Stimulated activated naive CD4-positive, alpha-beta T cell (primary cell): ENCODE measurements at places on chromosomes 1 and 21.

DNA sequence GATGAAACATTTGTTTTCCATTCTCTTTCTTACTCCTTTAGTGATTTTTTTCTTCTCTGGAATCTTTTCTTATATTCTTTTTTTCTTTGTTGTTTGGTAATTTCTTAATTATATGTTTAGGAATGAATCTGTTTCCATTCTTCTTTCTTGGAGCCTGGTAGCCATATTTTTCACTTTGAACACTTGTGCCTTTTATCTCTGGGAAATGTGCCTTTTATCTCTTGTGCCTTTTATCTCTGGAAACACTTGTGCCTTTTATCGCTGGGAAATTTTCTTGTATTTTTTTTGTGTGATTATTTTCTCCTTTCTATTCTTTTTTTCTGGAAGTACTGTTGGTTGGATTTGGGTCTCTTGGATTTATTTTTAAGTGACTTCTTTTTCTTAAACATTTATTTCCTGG is 118.2 kb downstream of the LEPR start:
- no peak for DNase-seq

GRCh38 chr1:2630498-2631135 is 2.2 kb downstream of the MMEL1 start:
- no peak for DNase-seq

- DNase-seq, result no peak
Observed at GRCh38 chr1:64572222-64572900, 102.4 kb downstream of the CACHD1 start.

- no peak for DNase-seq
Observed at GRCh38 chr1:89904219-89904980, 83.6 kb downstream of the LRRC8D start.

DNA sequence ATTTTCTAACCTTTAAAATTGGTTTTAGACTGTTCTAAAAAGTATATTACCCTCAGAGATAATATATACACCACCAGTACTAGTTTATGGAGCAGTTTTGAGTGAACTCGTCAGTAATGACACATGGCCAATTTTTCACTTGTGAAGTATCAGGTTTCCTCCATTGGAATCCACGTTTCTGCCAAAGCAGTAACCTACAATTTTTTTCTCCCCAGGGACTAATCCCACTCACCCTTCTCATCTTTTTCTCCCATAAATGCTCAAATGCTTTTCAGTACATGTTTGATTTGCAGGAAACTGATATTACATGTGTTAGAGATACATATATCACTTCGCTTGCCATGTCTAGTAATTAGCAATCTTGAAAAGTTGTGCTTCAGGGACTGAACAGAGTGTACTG is 94.1 kb downstream of the COL24A1 start:
- DNase-seq, result no peak

DNA sequence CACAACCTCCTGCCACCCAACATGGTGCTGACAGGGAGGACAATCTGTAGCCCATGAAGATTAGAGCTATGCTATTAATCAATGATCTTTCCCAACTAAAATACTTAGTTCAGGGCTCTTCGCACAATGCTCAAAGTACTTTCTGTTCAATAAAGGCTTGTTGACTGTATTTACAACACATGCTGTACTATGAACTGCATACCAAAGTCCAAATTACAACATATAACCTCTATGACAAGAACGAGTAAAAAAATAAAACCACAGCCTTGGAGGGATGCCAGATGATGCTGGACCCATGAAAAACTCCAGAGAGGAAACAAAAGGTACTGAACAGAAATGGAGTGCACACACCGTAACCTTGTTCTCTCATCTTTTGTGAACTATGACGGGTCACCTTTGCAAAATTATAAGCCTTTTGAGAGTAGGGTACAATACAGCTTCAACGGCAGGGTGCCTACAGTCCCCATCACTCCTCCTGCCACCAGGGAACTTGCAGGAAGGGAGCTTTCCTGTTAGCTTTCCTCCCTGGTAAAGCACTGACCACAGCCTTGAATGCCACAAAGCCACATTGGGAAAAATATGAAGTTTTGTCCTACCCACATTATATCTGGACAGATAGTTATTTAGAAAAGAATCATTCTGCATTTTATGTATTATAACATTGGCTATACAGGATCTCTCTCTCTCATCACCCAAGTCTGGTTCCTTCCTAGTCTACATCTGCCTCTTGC is 175.6 kb downstream of the NRIP1 start:
- no peak for DNase-seq

DNA sequence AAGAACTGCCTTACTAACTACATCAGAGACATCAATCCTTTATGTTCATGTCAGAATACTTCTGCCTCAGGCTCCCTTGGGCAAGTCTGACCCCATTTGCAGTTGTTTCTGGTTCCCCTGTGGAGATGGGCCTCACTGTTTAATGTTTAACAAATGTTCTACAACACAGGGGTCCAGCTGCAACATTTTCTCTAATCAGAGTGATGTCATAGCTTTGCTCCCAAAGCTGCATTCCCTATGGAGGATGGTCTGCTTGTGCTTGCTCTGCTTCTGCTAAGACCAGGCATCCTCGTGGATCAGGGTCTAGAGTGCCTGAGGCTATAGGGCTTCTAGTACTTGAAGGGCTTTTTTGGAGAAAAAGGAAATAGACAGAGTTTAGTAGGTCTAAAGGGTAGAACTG is 1071.2 kb downstream of the TTLL7 start:
- no peak for DNase-seq

DNA sequence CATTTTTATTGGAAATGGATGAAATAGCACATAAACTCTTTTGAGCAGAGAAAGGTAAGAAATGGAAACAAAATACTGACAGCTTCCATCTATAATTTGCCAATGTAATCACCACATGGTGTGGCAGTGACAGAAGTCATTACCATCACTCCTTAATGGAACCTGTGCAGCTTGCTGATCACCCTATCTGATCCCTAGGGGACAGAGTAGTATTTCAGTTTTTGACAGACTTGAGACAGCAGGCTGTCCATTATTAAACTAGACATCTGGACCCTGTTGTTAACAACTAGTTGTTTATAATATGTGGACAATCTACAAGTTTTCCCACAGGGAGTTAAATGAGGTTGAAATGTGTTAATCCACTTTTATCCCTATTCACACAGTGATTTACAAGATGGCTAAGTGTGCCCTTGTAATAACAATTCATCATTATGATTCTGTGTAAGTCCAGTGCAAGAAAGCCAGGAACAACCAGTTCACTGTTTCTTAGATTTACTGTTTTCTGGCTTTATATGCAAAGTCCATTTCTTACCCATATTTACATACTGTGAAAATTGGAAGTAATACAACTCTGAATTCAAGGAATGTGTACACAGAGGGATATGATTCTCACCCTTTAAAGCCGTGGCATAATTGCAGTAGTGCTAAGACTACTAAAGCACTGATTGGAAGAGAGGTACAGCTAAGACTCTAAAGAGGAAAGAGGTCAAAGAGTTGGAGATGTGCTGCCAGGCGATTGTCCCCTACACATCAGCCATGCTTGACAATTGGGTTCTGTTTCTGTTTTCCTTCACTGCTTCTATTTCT is 9.1 kb downstream of the KCNT2 start:
- no peak for DNase-seq
